ENCODE measurements at places on chromosomes 4 and X. TPM values are rescaled to one million over a fixed set of nuclear protein-coding genes. Genes with fewer than 3 reads are reported as not detected.
A peak's percentile ranks its signal among the peaks of the same experiment; 100 is the strongest.

DNA sequence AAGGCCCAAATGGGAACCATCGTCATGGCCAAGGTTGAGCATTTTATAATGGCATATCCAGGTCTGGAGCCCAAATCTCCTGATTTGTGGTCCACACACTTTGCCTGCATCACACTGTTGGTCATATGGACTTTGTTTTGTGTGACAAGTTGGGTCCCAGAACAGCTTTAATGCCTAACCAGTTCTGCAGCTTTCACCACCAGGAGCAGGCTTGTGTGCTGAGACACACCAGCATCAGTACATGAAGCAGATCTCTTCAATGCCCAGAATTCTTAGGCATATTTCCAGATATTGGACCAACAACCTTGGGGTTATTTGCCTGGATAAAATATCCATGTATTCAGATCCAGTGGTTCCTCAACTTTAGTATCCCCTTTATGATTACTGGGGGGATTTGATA is 371.3 kb downstream of the FBXW7 start:
- no peak for DNase-seq

DNA sequence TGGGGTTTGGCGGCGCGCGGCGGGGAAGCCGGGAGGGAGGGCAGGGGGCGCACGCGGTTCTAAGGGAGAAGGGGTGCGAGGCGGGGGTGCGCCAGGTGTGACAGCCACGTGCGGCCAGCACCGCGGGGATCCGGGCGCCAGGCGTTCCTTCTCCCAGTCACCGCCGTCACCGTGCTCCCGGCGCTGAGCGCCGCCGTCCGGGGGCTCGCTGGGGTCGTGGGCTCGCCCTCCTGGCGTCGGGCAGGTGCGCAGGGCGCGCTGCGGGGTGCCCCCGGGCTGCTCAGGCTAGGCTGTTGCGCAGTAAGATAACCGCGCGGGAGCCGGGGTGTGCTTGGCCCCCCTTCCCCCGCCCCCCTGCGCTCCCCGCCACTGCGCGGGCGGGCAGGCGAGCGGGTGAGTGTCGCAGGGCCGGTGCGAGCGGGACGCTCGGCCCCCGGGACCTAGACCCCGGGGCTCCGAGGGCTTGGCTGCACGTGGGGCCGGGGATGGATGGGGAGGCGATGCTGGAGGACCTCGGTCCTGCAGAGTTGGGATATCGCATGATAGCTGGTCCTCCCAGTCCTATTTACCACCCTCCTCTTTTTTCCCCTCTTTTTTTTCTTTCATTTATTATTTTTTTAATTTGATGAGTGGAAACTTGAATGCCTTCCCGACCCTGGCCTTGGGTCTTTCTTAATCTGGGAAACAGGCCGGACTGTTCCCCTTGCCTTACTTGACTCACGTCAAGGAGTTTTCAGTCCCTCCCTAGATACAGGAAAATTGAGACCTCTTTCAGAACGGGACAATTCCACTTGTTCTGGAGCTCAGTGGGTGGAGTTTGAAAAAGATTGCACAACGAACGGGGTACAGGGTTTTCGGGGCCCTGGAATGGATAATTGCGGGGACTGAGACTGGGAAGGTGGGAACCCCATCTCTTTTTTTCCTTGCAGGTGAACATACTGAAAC is 797 bp downstream of the TXLNG start:
- DNase-seq, result peak; percentile 70

- no peak for DNase-seq
Measured at GRCh38 chr4:102390438-102390837, 45.2 kb upstream of the SLC39A8 start.

Gene SLC9A7
- total RNA-seq, result 6.5 TPM

- no peak for DNase-seq
Measured at GRCh38 chrX:13750204-13750603, 15.7 kb downstream of the OFD1 start.

- no peak for DNase-seq
Measured at GRCh38 chr4:99966692-99967091, 16.6 kb upstream of the H2AZ1 start.

DNA sequence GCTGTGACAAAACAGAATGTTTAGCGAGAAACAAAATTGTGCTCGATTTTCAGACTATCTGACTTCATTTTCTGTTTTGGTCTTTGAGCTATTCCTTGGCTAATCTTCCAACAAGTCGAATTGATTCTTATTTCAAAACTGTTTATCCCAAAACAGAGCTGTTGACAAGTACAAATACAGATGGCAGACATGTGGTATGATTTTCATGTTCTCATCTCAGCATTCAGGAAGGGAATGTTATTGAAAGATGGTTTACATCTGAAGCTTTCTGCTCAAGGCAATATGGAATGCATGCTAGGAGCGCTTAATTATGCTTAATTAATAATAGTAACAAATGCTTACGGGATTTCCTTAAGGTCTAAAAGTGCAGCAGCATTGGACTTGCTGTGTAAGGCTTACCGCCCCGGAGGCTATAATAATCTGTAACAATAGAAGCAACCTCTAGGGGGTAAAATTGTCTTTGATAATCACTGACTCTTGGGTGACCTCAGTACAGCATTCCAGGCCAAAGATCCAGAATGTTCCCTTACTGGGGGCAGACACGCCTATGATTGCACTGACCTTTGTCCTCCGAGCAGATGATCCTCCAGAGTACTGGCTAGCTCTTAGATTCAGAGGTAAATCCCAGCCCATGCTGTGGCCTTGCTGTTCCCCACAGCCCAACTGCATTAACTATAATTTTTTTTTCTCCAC is 16.4 kb downstream of the LSM6 start:
- DNase-seq, result no peak

DNA sequence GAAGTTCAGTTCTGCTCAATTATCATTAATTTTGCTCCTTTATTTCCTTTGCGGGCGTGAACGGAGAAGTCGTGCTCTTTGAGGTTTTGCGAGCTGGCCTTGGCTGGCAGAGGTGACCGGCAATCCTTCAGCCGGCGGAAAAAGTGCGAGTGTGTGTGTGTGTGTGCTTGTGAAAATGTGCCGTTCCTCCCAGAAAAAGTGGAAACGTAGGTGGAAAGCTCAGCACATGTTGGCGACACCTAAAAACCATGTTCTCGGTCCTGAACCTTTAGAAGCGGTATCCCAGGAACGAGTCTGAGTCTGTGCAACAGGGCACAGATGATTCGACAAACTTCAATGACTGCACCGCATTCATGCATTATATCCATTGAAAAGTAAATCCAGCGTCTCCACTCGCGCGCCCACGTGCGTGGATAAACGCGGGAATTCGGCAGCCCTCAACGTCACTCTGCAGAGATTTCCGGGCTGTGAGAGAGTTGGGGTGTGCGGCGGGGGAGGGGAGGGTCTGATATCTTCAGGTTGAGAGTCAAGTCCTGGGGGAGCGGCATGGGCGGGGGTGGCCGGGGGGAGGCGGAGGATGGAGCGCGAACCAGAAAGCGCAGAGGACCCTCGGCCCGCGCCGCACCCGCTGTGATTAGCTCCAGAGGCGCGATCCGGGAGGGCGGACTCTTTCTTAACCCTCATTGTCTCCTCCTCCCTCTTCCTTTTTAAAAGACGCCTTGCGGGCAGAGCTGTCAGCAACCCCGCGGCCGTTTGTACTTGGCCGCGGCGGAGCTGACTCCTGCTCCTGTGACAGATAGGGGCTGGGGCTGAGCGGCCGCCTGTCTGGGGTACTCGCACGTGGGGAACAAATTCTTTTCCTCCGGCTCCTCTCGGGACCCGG is at the start of gene SHISA3:
SHISA3 (plus strand) TSS at position 737 of the 883 bp plus-strand sequence. CDS start 569 bp downstream, outside the sequence.
- DNase-seq, result no peak

DNA sequence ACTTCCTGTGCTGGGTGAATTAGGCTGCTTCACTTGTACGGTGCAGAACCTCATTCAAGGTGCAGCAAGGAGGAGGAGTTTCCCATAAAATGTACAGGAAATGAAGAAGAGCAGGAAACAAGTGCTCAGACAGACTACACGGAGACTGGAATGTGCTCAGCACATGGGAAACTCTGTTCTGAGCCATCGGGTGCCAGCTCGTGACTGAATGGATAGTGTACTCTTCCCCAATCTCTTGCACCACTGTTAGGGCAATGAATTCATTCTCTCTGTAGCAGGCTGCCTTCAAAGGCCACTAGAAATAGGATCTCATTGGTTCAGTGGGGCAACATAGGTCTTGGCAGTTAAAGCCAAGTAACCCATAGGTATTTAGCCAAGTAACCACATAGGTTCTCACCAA is 200.0 kb upstream of the LDB2 start:
- DNase-seq, result no peak

DNA sequence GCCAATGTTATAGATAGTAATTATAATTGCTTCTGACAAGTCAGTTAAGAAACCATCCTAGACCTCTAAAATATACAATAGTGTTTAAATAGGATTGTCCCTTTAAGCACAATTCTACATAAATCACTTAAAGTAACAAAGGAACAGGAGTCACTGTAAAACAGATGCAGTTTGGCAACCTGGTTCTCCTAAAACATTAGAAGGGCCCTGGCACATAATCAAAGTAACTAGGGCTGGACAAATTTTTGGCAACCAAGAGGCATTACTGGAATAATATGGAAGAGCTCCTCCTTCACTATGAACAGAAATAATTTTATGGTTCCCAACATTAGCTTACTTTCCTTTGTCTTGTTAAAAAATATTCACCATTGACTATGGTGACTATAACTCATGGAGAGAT is 75.0 kb upstream of the CCDC160 start:
- DNase-seq, result no peak

Gene GLUD2
- 7.2 TPM for total RNA-seq

Gene BEND4
- 0.94 TPM for total RNA-seq

- DNase-seq, result no peak
Measured at GRCh38 chr4:176534566-176534965, 214.8 kb downstream of the SPCS3 start.

GRCh38 chr4:3689576-3690550 is 76.3 kb upstream of the ADRA2C start:
- DNase-seq, result no peak

- no peak for DNase-seq
Measured at GRCh38 chr4:56649445-56650261, 31.4 kb downstream of the HOPX start.

- DNase-seq, result no peak
Measured at GRCh38 chr4:171532968-171533367, 280.2 kb upstream of the GALNTL6 start.

Gene SASH3
- 8.6 TPM for total RNA-seq

- DNase-seq, result peak; percentile 71
Measured at GRCh38 chr4:1200425-1201035, 28.1 kb upstream of the SPON2 start.

Gene ANXA5
- total RNA-seq, result 280 TPM

DNA sequence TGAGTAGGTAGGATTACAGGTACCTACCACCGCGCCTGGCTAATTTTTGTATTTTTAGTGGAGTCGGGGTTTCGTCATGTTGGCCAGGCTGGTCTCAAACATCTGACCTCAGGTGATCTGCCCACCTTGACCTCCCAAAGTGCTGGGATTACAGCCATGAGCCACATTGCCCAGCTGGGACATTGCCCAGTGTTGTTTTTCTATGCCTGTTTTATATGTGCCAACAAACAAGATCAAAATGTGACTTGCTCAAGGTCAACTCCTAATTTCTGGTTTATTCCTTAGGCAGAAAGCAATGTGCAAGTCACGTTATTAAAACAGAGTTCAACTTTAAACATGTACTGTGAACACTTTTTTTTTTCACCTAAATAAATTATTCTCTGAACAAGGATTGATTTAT is 2.7 kb downstream of the LRIT3 start:
- no peak for DNase-seq

GRCh38 chr4:7320206-7320797 is 114.4 kb downstream of the PSAPL1 start:
- DNase-seq, result no peak

- no peak for DNase-seq
Measured at GRCh38 chrX:134478374-134478773, 18.4 kb downstream of the HPRT1 start.

Gene DOK7
- not detected for total RNA-seq

DNA sequence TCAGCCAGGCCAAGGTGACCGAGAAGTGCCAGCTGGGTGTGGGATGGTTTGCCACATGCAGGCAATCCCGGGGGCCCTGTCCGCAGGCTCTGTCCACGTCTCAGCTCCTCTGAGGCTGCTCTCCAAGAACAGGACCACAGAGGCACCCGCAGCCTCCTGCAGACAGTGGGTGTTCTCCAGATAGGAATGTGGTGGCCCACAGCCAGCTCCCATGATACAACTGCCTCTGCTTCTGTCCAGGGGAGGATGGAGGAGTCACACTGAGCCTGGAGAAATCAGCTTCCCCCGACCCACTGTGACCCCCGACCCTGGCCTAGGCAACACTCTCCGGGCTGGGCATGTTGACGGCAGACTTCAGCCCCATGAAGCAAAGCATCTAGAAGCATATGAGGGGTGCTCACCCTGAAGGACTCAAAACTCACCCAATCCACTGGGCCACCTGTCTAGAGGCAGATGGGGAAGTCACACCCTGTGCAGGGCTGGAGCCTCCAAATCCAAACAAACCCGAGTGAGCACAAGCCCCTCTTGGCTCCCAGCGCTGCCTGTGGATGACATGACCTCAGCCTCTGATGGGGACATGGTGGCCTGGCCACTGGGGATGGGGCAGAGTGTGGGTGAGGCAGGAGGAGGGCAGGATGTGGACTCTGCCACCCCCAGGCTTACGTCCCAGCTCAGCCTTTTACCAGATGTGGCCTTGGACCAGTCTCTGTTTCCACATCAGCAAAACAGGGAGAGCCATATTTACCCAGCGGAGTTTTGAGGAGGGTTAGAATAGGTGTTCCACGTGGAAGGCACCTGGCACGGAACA is 102.3 kb downstream of the PSAPL1 start:
- no peak for DNase-seq

DNA sequence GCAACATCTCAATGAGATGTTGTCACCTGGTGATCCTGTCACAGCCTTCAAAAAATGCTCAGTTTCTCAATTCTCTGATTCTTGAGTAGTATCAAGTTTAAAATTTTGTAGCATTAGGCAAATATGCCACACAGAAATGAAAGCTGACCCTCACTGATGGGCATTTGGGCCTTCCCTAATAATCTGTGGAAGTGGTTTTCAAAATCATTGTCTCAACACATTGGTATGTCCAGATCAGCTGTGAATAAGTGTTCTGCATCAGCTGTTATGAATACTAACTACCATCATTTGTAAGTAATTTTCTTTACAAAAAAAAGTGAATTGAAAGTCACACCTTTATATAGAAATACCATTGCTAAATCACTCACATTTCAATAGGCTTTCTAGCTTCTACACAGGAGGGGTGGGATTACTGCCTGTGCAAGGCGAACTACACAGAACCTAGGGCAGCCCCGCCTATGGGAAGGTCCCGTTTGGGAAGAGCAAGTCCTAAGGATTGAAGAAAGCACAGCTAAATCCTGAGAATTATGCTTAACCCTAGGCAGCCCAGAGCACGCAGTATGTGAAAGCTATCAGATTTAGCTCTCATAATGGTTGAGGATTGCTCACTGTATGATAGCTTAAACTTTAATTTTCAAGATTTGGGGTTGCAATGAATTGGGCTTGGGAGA is 73.4 kb downstream of the GPC3 start:
- DNase-seq, result no peak

DNA sequence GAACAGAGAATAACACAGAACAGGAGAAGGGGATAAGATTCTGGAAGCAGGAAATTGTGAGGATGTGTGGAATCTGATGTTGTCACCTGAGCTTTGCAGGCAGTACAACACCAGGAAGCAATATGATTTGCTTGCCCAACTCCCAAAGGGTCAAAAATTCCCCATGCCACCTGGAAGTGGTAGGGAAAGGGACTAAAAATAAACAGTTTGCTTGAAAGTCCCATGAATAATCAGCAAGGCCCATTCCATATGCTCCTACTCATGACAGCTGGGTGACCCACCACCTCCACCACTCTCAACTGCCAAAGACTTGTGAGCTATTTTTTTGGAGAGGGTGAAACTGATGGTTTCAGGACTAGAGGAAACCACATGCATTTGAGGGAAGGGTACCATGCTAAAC is 168.4 kb downstream of the KCNIP4 start:
- no peak for DNase-seq

Gene MAGEA1
- not detected for total RNA-seq

All from sciatic nerve (tissue), 2 donors.